Activated CD4-positive, CD25-positive, alpha-beta regulatory T cell treated with anti-CD3 and anti-CD28 coated beads, Interleukin-2, amount 50 U/mL, for 72 hours (primary cell): ENCODE measurements at places on chromosomes 6 and 20.

GRCh38 chr6:129710450-129711270, 683 bp upstream of the ARHGAP18 start:
- DNase-seq, result no peak

DNA sequence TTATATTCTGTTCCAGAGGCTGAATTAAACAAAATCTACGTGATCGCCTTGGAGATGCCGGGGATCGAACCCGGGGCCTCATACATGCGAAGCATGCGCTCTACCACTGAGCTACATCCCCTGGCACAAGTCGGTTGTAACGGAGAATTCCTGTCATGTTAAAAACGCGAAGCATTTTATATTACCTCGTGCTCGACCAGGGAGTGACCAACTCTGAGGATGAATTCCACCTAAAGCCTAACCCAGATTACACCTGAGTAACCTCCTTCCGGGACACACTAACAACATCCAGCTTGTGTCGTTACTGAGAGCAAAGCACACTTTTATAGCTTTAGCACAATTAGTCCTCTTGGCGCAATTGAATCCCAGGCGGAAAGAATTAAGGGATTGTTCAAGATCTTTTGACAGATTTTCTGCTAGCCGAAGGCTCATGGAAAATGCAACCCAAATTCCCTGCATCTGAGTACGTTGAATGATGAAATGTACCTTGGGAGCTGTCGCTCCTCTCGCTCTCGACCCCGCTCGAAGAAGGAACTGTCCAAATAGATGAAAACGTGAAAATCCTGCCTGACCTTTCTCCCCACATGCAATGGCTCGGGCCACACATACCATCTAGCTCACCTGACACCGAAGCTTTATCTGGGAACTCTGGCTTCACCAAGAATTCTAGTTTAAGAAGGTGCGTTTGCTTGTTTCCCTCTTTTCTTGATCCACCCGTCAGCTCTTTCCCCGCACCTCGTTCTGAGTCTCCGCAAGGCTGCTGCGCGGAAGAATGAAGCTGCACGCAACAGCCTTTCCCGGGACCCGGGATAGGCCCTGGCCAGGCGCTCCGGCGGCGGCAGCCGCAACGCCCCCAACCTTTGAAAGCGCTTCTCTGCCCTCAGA, 148.3 kb downstream of the GPX5 start:
- peak; percentile 61 for DNase-seq

DNA sequence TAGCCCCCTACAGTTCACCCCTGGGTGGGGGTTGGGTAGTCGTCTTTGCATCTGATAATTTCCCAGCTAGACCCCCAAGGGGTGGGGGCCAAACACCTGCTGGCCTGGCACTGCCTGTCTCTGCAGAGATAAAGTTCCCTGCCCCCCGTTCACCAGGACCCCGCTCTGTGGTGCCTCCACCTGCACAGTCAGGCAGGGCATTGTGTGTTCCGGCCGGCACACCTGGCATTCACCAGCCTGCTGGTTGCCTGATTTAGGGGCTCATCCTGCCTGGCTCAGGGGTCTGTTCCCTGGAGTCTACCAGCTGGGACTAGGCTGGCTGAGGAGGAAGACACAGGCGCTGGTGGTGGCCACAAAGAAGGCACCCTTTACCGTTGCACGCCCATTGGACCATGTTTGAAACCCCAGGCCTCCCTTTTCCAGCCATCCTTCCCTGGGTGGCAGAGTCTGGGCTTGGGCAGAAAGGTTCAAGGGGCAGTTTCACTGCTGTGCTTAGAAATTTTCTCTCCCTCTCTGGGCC, 30.8 kb upstream of the SCRT2 start:
- no peak for DNase-seq

DNA sequence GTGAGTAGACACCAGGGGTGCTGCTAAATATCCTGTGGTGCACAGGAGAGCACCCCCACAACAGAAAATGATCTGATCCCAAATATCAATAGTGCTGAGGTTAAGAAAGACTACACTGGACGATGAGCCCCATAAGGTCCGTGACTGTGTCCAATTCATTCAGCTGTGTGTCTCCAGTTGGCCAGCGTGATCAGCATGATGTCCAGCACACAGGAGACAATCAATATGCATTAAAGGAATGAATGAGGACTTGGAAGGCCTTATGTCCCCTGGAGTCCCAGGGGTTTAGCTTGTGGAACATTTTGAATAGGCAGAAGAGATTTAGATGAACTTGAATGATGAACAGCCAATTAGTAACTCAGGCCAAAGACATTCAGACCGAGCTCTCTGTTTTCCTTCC, 6.3 kb downstream of the PPP1R16B start:
- no peak for DNase-seq

DNA sequence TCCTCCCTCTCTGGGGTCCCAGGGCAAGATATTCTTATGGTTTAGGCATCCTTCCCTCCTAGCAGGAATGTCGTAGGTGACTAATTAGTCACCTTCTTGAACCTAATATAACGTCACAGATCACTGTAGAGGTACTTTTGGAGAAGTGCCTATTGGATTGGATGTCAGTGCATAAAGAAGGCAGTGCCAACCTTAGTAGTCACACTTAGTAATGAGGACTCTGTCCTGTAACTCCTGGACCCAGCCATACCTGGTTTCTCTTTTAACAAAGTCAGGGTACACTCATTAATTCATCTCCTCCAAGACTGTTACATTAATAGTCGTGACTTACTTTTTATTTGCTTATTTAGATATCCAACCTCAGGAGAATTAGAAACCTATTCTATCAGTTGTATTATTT, 20.0 kb downstream of the VTA1 start:
- no peak for DNase-seq

- DNase-seq, result no peak
Measured at GRCh38 chr6:34027939-34028441, 117.9 kb downstream of the GRM4 start.

DNA sequence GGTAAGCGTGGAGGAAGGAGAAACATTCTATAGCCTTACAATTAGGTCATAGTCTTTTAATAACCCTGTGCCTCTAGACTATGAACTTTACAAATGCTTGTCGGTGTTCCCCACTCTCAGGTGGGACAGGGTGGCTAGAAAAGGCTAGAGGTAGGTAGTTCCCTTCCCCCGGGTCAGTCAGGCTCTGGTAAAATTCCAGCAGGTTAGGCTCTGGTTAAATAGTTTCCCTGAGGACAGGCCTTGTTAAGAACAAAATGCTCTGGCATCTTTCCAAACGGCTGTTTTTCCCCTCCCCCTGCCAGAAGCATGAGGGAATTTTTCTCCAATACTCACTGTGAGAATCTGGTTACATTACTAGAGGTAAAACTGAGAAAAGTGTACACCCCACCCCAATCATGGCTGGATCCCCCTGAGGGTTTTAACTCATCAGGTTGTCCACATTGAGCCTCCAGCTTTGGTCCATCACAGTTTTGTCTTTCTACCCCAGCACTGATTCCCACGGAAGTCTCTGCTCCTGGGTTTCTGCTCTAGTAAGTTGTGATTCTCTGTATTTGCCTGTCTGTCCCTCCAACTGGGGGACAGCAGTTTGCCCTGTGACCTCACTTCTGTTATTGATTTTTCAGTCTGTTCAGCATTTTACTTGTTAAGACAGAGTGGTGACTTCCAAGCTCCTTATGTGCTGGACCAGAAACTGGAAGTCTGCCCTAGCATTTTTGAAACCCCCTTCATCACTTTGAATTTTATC, 84.7 kb upstream of the ADGRF1 start:
- no peak for DNase-seq

- no peak for DNase-seq
Measured at GRCh38 chr6:169233181-169233580, 20.5 kb downstream of the THBS2 start.

DNA sequence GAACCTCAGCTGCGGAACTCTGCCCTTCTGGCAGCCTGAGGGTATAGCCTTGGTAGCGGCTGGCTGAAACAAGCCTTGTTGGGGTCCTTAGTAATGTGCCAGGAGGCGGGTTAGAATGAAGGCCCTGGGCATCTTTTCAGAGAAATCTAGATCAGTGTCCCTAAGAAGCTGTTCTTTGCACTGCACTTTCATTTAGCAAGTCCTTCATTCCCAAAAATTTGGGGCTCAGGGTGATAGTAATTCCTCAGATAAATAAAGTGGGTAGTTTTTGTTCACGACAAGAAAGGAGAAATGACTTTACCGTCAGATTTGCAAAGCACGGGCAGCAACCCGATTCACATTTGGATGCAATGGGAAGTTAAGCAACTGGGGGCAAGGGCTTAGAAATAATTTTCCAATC, 3.2 kb downstream of the INSM1 start:
- DNase-seq, result no peak

- peak; percentile 61 for DNase-seq
Measured at GRCh38 chr6:36120539-36120938, 9.8 kb upstream of the MAPK13 start.

- DNase-seq, result no peak
Measured at GRCh38 chr20:61426352-61426751, 174.3 kb downstream of the CDH4 start.

- no peak for DNase-seq
Measured at GRCh38 chr6:38805692-38806091, 90.6 kb downstream of the DNAH8 start.

GRCh38 chr20:55160037-55160436, 684.6 kb downstream of the DOK5 start:
- no peak for DNase-seq

DNA sequence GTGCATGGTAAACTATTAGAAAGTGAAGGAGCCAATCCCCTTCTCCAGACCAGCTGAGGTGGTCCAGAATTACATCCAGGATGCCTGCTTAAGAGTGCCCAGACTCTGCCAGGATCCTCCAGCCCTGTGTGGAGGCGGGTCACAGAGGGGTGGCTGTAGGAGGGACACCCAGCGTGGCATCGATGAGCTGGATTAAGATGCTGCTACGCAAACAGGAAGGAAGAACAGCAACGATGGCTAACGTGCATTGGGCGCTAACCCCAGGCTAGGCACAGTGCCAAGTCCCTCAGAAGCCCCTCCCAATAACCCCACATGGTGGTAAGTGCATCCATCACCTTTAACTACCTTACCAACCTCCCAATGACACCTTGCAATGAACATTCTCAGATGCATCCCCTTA, 63.9 kb upstream of the MRPS10 start:
- DNase-seq, result no peak

DNA sequence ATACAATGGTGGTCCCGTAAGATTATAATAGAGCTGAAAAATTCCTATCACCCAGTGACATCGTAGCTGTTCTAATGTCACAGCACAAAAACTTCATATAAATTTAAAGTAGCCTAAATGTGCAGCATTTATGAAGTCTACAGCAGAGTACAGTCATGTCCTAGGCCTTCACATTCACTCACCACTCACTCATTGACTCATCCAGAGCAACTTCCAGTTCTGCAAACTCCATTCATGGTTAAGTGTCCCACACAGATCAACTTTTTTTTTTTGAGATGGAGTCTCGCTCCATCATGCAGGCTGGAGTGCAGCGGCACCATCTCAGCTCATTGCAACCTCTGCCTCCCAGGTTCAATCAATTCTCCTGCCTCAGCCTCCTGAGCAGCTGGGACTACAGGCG, 20.9 kb upstream of the KCNG1 start:
- DNase-seq, result peak; percentile 8

DNA sequence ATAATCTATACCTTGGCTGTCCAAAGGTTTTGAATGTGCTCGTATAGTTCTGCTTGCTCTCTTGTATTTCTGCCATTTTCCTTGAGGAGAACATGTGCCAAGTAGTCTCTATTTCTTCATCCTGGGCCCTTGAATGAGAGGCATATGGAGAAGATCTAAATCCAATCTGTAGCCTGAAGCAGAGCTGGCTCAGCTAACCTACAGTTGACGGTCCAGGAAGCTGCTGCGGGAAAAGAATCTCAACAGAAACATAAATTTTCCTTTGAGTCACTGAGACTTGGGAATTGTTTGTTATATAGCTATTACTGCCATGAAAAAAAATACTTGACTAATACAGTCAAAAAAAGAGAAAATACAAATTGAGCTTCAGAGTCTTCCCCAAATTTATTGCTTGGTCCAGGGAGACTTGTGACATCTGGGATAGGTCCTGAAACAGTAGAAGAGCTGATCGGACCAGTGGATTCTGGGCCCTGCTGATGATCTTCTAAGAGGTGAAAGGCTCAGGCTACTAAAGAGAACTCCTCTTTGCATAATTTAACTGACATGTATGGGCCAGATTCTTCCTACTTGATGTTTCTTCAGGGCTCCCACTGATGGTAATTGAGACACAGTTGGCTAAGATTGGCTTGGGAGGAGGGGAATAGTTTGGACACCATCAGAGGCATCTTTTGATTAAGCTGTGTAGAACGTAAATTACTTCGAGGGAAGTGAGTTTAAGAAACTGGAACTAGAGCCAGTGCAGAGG, 29.9 kb upstream of the PLCB4 start:
- DNase-seq, result no peak

- DNase-seq, result no peak
Measured at GRCh38 chr6:55964136-55964535, 88.7 kb upstream of the BMP5 start.

GRCh38 chr6:126107475-126108166, 121.3 kb downstream of the TRMT11 start:
- no peak for DNase-seq

DNA sequence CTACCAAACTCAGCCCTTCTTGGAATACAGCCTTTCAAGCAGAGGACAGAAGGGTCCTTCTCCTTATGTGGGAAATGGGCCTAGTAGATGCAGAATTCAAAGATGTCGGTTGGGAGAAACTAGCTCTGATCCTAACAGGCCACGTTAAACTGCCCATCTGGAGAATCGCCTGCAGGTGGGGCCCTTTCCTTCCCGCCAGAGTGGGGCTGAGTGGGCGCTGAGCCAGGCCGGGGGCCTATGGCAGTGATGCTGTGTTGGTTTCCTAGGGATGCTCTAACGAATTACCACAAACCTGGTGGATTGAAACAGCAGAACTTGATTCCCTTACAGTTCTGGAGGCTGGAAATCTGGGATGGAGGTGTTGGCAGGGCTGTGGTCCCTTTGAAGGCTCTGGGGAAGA, 9.1 kb downstream of the MAPK13 start:
- no peak for DNase-seq

DNA sequence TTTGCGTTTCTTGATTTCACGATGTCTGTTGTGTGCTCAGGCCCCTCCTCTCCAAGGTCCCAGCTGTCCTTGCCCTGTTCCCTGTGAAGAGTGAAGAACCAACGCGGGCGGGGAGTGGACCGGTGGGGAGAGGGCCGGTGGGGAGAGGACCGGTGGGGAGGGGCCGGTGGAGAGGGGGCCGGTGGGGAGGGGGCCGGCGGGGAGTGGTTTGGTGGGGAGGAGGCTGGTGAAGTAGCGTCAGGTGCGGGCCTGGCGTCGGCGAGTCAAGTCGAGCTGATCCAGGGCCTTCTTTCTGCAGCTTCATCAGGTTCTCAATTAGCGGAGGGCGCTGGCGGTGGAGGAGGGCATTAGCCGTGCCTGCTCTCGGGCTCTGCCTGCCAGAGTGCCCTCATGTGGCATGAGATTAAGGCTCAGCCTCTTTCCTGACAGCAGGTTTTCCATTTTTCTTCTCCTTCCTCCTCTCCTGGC, 21.2 kb upstream of the BHLHE23 start:
- DNase-seq, result no peak

DNA sequence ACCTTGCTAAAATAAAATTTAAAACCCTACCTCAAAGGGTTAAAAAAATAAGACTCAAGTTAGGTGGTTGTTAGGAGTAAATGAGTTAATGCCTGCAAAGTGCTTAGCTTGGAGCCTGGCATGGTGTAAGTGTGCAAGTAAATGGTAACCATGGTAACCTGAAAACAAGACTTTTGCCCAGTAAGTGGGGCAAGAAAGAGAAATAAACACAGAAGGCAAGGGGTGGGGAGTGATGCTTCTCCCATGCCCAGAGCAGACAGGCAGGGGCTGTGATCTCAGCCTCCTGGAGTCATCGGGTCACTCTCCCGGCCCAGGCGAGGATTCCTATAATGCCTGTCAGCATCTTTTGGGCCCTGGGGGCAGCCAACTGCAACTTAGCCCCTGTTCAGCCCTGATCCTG, 59.2 kb upstream of the SLC32A1 start:
- DNase-seq, result no peak

- no peak for DNase-seq
Measured at GRCh38 chr6:109082188-109082577, 12.5 kb downstream of the SESN1 start.
